Ovary (tissue), 10 donors: ENCODE measurements at places on chromosomes 3 and 15. TPM values are rescaled to one million over a fixed set of nuclear protein-coding genes. Genes with fewer than 3 reads are reported as not detected.

- H3K27ac ChIP-seq: no peak overlapping the region
- no peaks in the 10 kb centered on the region for H3K27me3 ChIP-seq
- no peaks in the 10 kb centered on the region for H3K36me3 ChIP-seq
- no peaks in the 10 kb centered on the region for H3K4me1 ChIP-seq
Measured at GRCh38 chr3:161673866-161674265, 177.3 kb downstream of the OTOL1 start.

Gene MYO5C
- 1.1 TPM for total RNA-seq

GRCh38 chr15:33700695-33701303 is 267.5 kb upstream of the CHRM5 start:
- no peaks in the 10 kb centered on the region for H3K4me1 ChIP-seq
- H3K4me3 ChIP-seq: no peak overlapping the region
- H3K36me3 ChIP-seq: no peaks in the 10 kb centered on the region
- H3K27me3 ChIP-seq: no peaks in the 10 kb centered on the region
- peak; percentile 74 for DNase-seq

DNA sequence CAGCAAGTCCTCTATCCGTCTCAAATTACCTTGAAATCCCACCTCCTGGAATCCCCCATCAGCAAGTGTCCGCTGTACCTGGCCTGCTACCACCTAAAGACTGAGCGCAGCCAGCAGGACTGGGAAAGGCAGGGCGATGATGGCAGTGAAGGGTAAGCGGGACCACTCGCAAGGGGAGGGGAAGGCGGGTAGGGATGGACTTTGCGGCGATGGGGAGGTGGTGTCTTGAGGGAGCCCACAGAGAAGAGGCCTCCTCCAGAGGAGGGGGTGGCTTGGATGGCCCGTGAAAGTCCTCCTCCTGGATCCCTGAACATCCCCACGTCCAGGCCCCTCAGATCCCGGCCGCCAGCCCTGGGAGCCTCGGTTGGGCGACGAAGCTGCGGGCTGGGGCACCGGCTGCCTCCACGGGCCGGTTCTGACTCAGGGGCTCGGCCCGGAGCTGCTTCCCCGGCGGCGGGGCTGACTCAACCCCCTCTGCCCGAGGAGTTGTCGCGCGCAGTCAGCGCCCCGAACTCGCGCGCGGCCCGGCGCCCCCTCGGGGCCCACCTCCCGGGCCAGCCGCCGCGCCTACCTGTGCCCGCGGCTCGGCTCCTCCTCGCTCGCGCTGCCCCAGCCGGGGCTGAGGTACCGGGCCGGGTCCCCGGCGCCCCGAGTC is 512 bp downstream of the LARP6 start:
- H3K27me3 ChIP-seq: no peaks in the 10 kb centered on the region
- H3K27ac ChIP-seq: peak overlapping the region; percentile 87
- peak; percentile 67 for DNase-seq

DNA sequence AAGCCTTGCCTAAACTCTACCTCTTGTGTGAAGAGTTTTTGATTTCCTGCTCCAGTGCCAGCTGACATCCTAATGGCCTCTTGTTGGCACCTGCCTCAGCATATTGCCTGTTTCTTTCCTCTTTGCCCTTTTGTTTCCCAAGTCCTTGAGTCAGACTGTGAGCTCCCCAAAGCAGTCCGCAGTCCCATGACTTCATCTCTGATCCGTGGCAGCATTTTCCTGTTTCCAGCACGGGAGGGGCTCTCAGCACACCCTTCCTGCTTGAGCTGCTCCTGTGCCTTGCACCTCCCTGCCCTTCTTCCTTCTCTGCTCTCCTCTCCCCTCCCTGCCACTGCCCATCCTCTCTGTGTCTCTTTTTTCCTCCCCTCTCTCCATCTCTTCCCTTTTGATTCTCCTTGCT is 179.6 kb downstream of the EPHB1 start:
- H3K27ac ChIP-seq: no peak overlapping the region
- H3K36me3 ChIP-seq: no peaks in the 10 kb centered on the region
- H3K27me3 ChIP-seq: no peaks in the 10 kb centered on the region
- H3K4me1 ChIP-seq: no peaks in the 10 kb centered on the region
- DNase-seq: no peak

DNA sequence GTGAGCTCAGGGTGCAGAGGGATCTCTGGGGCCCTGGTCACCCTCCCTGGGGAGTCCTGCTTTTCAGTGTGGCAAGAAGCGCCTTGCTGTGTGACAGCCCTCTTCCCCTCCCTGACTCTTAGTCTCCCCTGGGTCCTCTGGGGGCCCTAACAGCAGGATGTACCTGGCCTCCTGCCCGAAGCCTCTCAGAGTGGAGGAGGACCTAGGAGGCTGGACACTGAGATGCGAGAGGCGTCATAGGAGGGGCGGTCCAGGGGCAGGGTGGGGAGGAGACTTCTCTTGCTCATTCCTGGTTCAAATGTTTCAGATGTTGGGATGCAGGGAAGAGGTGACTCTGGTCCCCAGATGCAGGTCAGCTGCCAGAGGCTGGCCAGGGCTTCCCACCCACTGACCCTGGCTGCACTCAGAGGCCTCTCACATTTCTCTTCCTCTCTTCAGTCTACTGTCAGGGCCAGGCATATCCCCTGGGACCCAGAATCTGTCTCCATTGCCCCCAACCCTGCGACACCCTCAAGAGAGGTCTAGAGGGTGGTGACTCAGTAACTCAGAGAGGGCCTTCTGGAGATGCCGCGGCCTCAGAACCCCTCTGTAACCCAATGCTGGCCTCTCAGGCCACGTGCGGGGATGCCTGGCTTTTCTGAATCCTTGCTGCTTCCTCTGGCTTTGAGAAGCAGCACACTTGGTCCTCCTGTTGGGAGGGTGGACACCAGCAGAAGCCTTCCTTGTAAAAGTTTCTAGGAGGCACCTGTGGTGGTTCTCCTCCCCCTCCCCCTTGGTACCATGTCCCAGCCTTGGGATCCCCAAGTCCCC is 25.9 kb downstream of the SNX33 start:
- H3K27me3 ChIP-seq: no peaks in the 10 kb centered on the region
- H3K4me1 ChIP-seq: peaks cover 17% of the 10 kb centered on the region
- H3K27ac ChIP-seq: peak overlapping the region; percentile 72

- H3K27ac ChIP-seq: no peak overlapping the region
- no peak for DNase-seq
- no peak overlapping the region for H3K4me3 ChIP-seq
Measured at GRCh38 chr3:13462822-13463221, 17.3 kb upstream of the HDAC11 start.

GRCh38 chr3:15753056-15753710 is 44.6 kb downstream of the ANKRD28 start:
- H3K4me1 ChIP-seq: no peaks in the 10 kb centered on the region
- no peak for DNase-seq
- no peaks in the 10 kb centered on the region for H3K27me3 ChIP-seq
- no peak overlapping the region for H3K27ac ChIP-seq

DNA sequence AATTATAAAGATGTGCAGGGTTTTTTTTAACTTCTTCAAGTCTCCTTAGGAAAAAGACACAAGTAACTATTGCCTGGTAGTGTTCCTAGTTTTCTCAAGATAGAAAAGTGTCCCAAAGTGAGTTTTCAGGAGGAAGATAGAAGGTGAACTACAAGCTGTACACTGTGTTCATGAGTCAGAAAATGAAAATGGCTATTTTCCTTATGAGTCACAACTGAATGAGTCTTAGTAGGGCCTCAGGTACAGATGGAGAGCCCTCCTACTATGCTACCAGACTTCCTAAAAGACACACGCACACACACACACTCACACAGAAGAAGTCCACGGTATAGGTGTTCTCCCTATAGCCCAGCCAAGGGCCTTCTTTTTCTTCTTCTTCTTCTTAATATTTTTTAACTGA is 3.1 kb downstream of the MYO1E start:
- DNase-seq: no peak
- H3K4me3 ChIP-seq: no peak overlapping the region
- no peaks in the 10 kb centered on the region for H3K27me3 ChIP-seq
- H3K27ac ChIP-seq: no peak overlapping the region
- no peaks in the 10 kb centered on the region for H3K36me3 ChIP-seq

DNA sequence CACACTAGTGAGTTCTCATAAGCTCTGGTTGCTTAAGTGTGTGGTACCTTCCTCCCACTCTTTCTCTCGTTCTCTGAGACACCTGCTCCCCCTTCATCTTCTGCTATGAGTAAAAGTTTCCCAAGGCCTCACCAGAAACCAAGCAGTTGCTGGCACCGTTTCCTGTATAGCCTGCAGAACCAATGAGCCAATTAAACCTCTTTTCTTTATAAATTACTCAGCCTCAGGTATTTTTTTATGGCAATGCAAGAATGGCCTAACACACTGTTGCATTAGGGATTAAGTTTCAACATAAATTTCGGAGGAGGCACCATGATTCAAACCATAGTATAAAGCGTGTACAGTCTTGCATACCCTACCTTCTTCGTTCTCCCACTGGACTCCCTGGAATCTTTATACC is 252.3 kb upstream of the CHRM5 start:
- no peak for DNase-seq
- H3K36me3 ChIP-seq: no peaks in the 10 kb centered on the region
- H3K27me3 ChIP-seq: no peaks in the 10 kb centered on the region
- no peak overlapping the region for H3K4me3 ChIP-seq
- no peaks in the 10 kb centered on the region for H3K4me1 ChIP-seq

Gene CCDC12
- 50.1 TPM for total RNA-seq

GRCh38 chr3:94360987-94361386 is 298.1 kb downstream of the NSUN3 start:
- peak; percentile 18 for DNase-seq
- no peaks in the 10 kb centered on the region for H3K4me1 ChIP-seq
- H3K4me3 ChIP-seq: no peak overlapping the region
- no peak overlapping the region for H3K27ac ChIP-seq
- no peaks in the 10 kb centered on the region for H3K27me3 ChIP-seq
- H3K36me3 ChIP-seq: no peaks in the 10 kb centered on the region

- no peak overlapping the region for H3K27ac ChIP-seq
- H3K27me3 ChIP-seq: no peaks in the 10 kb centered on the region
- no peaks in the 10 kb centered on the region for H3K36me3 ChIP-seq
- no peaks in the 10 kb centered on the region for H3K4me1 ChIP-seq
- no peak overlapping the region for H3K4me3 ChIP-seq
Measured at GRCh38 chr15:39642011-39642640, 61.2 kb downstream of the THBS1 start.

DNA sequence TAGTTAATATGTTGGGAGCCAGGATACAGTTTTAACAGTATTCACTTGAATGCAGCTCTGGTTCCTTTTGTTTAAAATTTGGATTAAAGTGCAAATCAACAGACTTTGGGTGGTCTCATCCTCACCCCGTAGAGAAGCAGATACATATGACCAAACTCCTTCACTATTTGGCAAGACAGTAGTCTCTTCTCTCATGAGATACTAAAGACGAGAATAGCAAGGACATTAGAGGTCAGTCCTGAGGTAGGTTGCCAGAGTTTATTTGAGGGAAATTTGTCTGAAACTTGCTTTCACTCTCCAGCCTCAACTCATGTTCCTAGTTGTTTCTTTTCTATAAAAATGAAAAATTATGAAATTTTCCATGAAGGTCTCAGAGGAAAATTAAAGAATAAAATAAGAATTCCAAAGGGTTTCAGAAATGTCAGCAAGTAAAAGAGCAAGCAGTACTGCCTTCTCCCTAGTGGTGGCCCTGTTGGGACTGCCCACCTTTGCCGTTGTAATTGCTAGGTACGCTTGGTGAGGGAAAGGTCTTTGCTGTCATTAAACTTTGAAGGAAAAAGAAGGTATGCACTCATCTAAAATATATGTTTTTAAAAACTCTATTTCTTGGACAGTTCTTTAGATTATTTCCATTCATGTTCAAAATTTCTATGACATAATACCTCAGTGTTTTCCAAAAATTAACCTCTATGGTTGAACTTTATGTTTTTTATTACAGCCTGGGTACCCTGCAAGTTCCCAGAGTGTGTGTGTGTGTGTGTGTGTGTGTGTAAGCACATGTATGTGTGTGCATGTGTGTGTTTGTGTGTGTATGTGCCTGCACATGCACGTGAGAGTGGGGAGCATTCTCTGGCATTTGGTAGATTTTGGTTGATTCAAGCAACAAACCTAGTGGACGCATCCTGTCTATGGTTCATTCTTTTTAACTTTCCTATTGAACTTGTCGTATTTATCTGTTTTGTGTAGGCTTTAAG is 111.4 kb downstream of the CMSS1 start:
- H3K27me3 ChIP-seq: no peaks in the 10 kb centered on the region
- no peak overlapping the region for H3K4me3 ChIP-seq
- DNase-seq: no peak
- H3K4me1 ChIP-seq: peaks cover 8% of the 10 kb centered on the region

DNA sequence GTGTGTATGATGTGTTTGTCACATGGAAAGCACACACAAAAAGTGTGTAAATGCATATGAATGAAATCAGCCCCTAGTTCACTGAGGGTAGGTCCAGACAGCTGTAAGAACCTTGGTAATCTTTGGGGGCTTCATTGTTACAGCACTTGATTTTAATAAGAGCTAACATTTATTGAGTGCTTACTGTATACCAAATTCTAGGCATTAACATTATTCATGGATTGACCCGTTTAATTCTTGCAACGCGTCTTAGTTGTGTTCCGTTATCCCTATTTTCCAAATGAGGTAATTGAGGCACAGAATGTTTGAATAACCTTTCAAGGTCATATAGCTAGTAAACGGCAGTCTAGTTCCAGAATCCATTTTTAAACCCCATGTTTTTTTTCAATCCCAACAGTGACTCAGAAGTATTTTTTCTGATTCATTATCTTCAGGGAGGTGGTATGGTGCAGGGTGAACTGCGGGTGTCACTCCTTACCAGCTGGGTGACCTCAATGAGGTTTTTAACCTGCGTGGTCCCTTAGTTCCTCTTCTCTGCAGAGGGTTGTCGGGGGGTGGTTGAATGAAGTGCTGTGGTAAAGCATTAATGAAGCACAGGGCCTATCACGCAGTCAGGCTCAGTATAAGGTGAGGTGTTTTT is 14.2 kb downstream of the RAB8B start:
- DNase-seq: no peak
- no peaks in the 10 kb centered on the region for H3K27me3 ChIP-seq
- H3K4me3 ChIP-seq: no peak overlapping the region
- H3K36me3 ChIP-seq: no peaks in the 10 kb centered on the region
- H3K27ac ChIP-seq: no peak overlapping the region

- DNase-seq: no peak
- no peaks in the 10 kb centered on the region for H3K27me3 ChIP-seq
- H3K36me3 ChIP-seq: no peaks in the 10 kb centered on the region
- H3K4me3 ChIP-seq: no peak overlapping the region
- H3K4me1 ChIP-seq: peaks cover 10% of the 10 kb centered on the region
- H3K27ac ChIP-seq: peak overlapping the region; percentile 51
Measured at GRCh38 chr3:72275331-72275751, 490.4 kb upstream of the PROK2 start.

DNA sequence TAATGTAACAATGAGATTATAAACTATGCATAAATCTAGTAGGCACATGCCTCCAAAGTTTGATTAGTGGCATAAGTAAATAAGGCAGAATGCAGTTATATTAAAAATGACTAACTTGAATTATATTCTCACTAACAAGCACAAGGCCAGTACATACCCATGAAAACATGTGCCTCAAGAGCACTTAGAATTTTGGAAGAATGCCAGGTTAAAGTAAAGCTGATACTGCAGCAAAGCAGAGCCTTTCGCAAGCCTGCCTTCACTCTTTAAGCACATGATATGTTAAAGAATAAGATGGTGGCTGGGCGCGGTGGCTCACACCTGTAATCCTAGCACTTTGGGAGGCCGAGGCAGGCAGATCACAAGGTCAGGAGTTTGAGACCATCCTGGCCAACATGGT is 49.0 kb downstream of the KBTBD12 start:
- no peaks in the 10 kb centered on the region for H3K4me1 ChIP-seq
- H3K27ac ChIP-seq: no peak overlapping the region
- H3K36me3 ChIP-seq: no peaks in the 10 kb centered on the region
- DNase-seq: no peak
- H3K27me3 ChIP-seq: no peaks in the 10 kb centered on the region
